ENCODE measurements at places on chromosomes 6 and 20. TPM values are rescaled to one million over a fixed set of nuclear protein-coding genes. Genes with fewer than 3 reads are reported as not detected.

SPDEF gene
- total RNA-seq = 0.68 TPM

CASS4 gene
- 9.3 TPM for total RNA-seq

UNC93A gene
- total RNA-seq = not detected

DEFB124 gene
- total RNA-seq = not detected

COL9A1 gene
- not detected for total RNA-seq

APOM gene
- 2.8 TPM for total RNA-seq

EGFL8 gene
- 20.1 TPM for total RNA-seq

CTCFL gene
- total RNA-seq = not detected

RNF39 gene
- not detected for total RNA-seq

RHAG gene
- not detected for total RNA-seq

BMP6 gene
- 2.6 TPM for total RNA-seq

TBC1D20 gene
- total RNA-seq = 32.5 TPM

SLC17A9 gene
- 24.0 TPM for total RNA-seq

FUT9 gene
- not detected for total RNA-seq
